ENCODE measurements at places on chromosomes 11 and 22.

DNA sequence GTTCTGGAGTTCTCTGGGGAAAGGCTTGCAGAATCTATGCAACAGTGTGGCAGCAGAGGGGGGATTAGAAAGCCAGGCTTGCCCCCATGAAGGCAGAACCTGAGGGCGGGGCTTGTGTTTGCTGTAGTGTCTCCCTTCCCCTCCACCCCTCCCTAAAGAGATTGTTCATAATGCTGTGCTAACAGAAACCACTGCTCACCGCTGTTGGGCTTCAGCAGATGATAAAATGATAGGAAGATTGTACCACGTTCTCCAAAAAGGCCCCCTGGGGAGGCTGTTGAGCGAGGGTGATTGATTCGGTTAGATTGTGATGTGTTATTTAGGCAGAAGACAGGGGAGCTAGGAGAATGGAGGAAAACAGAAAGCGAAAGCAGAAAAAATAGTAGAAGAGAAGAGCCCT, 215.2 kb upstream of the NCAM1 start:
- no peak for DNase-seq

DNA sequence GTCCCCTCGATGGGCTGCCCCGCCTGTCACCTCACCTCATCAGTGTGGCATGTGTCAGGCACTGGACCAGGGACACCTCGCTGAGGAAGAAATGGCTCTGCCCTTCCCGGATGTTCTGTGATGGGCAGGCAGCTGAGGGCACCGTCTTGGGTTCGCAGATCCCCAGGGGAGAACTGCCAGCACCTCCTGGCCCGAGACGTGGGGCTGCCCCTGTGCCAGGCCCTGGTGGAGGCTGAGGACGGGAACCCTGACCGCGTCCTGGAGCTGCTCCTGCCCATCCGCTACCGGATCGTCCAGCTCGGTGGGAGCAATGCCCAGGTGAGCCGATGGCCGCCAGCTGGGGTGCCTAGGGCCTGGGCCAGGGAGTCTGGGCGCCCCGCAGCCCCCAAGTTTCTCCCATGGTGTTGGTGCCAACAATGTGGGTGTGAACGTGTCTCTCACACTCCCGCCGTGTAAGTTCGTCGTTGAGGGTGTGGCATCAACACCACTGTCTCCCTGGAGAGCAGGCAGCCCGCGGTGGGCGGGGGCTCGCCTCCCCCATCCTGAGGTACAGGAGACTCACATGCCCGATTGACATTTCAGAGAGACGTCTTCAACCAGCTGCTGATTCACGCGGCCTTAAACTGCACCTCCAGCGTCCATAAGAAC, 7.3 kb upstream of the GTSE1 start:
- no peak for DNase-seq

- no peak for DNase-seq
These were observed 12.9 kb downstream of the CHEK2 start for GRCh38 chr22:28728621-28729313.

- no peak for DNase-seq
These were observed 286.6 kb downstream of the SWAP70 start for GRCh38 chr11:9950462-9950861.

DNA sequence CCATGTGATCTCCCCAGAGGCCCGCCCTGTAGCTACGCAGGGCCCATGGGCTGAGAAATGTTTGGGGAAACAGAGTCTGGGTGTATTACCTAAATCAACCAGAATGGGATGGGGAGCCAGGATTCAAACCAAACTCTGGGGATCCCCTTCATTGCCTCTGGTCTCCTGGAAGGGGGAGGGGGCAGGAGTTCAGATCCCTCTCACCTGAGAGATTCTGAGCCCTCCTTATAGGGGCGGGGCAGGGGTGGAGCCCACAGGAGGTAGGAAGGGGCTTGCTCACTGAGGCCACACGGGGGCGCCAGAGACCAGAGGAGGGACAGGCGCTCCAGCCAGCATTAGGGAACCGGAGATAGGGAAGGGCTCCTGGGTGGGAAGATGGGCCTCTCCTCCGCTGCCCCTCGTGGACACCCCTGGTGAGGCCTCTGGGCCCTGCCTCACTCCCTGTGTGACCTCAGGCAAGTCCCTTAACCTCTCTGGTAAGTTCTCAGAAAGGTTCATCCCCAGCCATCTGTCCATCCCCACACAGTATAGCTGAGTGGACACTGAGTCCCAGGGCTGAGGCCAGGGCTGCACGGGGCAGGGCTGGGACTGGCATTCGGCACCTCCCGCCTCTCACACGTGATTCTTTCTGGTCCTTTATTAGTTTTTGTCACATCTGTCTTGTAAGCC, 2.7 kb upstream of the CDC42BPG start:
- DNase-seq = peak; percentile 90

DNA sequence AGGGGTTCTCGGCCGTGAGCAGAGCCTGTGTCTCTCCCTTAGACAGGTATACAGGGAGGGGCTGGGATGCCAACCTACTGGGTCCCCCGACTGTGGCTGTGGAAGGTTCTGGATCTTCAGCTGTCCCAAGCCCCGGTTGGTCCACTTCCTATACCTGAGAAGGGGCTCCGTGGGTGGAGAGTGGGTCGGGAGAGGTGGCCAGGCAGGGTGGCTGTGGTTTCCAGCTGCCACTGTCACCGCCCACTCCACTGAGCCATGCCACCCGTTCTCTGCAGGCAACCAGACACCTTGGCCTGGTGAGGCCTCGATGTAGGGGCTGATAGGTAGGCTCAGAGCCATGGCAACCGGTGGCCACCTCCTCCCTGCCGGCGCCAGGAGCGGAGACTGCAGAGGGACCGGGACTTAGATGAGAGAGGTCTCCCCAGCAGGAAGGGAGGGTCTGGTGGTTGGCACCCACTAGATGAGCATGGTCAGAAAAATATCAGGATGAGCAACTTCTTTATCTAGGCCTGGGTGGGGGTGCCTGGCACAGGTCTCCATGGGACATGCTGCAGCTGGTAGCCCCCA, 53.8 kb downstream of the TRIOBP start:
- no peak for DNase-seq

DNA sequence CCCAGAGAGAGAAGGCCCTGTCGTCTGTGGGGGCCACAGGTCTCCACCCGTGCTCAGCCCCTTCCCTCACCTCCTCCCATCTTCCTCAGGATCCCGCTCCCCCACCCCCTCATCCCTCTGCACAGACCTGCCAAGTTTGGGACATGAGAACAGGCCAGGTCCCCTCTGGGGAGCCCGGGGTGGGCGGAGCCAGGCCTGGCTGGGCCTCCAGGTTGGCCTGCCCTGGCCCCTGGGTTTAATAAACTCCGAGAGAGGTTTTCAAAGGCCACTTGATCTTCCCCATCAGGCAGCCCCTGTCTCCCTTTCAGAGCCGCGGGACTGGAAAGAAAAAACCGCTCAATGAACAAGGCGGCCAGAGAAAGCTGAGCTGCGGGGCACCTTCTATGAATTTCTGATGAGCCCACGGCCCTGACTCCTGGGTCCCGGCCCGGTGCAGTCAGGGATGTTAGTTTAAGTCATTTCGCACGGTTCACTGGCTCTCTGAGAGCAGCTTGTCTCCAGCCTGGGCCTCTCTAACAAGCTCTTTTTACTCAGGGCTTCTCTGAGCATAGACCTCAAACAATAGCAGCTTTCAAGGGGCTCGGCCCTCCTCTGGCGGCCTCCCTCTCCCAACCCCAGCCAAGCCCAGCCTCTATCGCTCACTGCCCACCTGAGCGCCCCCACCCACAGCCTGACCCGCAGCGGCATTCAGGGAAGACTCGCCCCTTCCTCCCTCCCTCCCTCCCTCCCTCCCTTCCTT, 64.8 kb downstream of the RPUSD4 start:
- no peak for DNase-seq

DNA sequence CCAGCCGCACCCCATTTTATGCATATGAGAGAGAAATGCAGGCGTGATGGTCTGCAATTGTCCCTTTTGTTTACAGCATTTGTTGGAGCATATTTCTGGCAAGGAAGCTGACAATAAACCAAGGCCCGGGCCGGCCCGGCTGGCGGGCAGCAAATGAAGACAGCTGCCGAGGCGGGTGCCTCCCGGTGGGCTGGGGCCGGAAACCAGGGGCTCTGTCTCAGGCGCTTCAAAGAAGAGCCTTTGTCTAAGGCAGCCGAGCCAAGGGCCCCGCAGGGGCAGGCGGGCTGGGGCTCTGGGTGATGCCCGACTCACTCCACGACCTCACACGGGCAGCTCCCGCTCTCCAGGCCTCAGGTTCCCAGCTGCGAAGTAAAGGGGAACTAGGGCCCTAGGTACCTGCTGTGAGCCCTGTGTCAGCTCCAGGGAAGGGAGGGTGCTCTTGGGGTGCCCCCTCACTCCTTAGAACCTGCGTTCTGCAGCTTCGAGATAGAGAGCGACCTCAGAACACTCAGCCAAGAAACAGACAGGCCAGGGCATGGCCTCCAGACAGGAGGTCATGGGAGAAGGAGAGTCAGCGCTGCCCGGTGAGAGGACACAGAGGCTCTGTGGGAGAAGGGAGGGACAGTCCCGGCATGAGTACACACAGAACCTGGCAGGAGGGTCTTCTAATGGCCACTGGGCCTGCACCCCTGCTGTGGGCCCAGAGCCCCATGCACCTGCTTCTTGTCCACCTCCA, 2.4 kb downstream of the LINC01488 start:
- DNase-seq = no peak

- peak; percentile 86 for DNase-seq
These were observed 96.5 kb downstream of the CWC15 start for GRCh38 chr11:94876645-94877442.

GRCh38 chr22:25702571-25703167, 39.3 kb upstream of the MYO18B start:
- no peak for DNase-seq

DNA sequence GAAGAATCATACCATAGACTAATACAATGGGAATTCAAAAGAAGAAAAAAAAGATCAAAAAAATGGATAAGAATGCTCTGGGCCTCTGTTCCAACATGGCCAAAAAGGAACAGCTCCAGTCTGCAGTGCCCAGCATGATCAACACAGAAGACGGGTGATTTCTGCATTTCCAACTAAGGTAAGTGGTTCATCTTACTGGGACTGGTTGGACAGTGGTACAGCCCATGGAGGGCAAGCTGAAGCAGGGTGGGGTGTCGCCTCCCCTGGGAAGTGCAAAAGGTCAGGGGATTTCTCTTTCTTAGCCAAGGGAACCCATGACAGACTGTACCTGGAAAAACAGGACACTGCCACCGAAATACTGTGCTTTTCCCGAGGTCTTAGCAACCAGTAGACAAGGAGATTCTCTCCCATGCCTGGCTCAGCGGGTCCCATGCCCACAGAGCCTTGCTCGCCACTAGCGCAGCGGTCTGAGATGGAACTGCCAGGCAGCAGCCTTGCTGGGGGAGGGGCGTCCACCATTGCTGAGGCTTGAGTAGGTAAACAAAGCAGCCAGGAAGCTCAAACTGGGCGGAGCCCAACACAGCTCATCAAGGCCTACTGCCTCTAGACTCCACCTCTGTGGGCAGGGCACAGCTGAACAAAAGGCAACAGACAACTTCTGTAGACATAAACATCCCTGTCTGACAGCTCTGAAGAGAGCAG, 428.4 kb downstream of the MN1 start:
- DNase-seq = no peak

DNA sequence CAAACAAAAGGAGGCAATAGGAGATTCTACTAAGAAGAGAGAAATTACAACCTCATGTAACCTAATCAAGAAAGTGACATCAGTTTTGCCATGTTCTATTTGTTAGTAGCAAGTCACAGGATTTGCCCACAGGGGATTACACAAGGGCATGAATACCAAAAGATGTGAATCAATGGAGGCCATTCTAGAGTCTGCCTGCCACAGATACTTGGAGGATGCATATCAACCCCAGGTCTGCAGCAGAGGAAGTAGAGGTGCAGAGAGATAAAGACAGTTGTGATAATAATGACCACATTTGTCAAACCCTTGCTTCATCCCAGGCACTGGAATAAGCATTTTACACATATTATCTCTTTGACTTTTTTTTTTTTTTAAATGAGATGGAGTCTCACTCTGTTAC, 2.4 kb upstream of the ASCC2 start:
- DNase-seq = no peak

- DNase-seq = no peak
These were observed 43.3 kb upstream of the MMP7 start for GRCh38 chr11:102573851-102574250.

DNA sequence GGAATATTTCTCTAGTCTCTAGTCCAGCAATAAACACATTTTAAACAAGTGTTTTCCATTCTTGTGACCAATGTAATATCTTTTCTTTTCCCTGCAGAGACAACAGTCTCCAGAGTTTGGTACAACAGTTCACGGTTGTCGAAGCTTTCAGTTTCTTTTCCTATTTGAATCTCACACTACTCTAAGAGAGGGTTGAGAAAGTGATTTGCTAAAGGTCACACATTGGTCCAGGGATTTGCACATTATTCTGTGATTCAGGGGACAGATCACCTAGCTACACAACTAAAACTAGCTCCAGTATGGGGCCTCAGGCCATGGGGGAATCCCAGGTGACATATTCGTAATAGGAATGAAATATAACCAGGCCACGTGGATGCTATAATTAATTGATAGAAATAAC, 132.5 kb downstream of the HIPK3 start:
- no peak for DNase-seq

DNA sequence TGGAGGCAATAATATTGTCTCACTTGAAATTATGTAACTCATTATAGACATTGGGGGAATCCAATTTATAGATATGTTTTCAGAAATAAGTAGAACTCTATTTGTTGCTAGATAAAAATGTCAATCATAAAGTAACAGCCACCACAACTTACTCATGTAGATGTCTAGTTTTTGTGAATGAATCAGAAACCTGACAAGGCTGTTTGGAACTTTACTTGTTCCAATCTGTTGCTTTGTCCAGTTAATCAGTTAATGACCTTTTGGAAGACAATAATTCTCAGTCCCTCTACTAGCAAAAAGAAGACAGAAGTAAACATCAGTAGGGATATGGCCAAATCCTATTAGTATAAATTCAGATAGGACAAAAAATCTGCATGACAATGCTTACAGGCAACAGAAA, 1143.3 kb downstream of the LRRC4C start:
- no peak for DNase-seq

DNA sequence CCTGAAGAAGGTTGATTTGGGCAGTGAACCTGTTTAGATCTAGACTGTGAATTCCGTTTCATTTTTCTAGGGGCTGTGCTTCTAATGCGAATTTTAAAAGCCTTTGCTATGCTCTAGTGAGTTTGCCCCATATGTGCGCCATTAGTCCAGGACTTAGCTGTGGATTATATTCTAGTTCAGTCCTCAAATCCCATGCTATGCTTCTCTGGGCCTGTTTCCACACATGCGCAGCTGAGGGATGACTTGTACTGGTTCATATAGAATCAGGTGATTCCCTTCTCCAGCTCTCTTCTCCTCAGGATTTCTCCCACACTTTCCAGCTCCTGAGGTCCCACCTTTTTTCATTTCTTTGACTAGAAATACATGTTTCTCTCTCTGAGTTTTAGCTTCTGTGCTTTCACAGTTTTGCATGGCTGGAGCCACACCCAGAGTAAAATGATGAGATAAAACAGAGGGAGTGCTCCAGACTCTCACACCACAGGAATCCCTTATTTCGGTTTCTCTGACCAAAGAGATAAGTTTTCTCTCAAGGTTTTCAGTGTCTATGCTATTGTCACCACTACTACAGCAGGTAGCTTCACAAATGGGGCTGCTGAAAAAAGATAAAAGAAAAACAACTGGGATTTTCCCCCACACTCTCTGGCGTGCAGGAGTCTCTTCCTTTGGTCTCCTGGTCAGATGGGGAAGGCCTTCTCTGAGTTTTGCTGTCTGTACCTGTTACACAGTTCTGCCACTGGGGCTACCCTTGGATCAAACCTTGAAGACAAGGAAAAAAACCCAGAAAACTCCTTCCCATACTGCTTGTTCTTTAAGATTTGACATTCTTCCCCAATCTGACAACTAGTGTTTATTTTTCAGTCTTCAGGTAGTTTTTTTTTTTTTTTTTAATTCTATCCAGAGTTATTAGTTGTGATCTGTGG, 96.2 kb upstream of the TEAD1 start:
- no peak for DNase-seq

- DNase-seq = no peak
These were observed 814.3 kb downstream of the METTL15 start for GRCh38 chr11:28922386-28922981.

All from Kasumi-1 (cell line).